Tibial artery (tissue), 4 donors: ENCODE measurements at places on chromosomes 2 and 18.

- no peak for DNase-seq
Measured at GRCh38 chr2:129781749-129782632, 197.5 kb upstream of the RAB6C start.

- DNase-seq, result no peak
Measured at GRCh38 chr2:216661639-216662375, 28.6 kb downstream of the IGFBP2 start.

- no peak for DNase-seq
Measured at GRCh38 chr2:48380208-48380607, 149.7 kb upstream of the STON1 start.

DNA sequence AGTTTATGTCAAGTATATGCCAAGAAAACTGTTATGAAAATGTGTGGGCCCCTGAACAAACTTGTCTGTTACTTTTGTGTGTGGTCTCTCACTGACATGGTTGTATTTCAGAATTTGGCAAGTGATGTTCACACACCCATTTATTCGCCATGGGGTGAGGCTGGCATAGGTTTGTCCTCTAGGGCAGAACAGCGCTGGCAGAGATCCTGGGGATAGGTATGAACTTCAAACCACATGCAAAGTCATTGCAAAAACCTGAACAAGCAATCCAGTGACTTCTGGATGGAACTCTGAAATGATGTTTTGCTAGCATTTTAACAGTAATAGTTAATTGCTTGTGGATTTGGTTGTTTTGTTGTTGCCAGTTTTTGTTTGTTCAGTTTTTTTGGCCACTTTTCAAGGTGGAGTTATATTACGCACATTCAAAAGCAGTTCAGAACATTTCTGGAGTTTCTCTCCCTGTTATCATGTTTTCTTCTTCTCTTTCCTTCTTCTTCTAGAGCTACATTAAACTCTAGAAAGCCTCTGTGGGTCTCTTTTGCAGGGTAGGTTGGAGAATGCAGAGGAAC, 78.5 kb downstream of the MDH1 start:
- DNase-seq, result no peak

- DNase-seq, result no peak
Measured at GRCh38 chr2:173684896-173685459, 280.2 kb downstream of the SP3 start.

- DNase-seq, result no peak
Measured at GRCh38 chr2:237418300-237418699, 4.3 kb upstream of the COL6A3 start.

- DNase-seq, result no peak
Measured at GRCh38 chr18:53911200-53911599, 313.3 kb downstream of the MBD2 start.

- no peak for DNase-seq
Measured at GRCh38 chr18:58547864-58548263, 81.0 kb downstream of the ALPK2 start.
